Cortex of kidney (tissue), 1 donor: ENCODE measurements at places on chromosomes 6 and 20.

GRCh38 chr6:42505385-42505718, 53.6 kb upstream of the TRERF1 start:
- DNase-seq: no peak

DNA sequence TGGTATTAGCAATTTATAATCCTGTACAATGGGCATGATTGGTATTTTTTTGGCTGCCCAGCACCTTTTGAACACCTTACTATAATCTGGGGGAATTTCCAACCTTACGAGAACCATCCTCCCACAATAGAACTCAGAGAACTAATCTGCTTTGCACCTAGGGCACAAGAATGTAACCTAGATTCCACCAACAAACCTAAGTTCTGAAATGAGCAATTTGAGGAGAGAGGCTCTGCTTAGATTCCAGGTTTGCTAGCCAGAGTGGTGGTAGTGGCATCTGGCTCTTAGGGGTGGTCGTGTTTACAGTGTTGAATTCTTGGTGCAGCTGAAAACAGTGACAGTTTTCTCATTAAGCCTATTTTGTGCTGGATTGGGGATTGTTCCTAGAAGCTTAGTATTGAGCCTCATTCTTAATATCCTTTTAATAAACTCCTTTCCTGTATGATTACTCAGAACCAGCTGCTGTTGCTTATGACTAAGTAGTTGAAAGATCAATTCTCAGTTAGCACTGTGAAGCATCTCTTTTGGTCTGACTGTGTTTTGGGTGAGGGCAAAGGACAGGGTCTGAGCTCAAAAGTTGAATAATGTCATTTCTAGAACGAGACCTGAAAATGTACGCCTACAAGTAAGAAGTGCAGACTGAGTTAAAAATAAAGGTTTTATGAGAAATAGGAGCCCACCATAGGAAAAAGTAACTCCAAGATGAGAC, 385.6 kb downstream of the CDKAL1 start:
- DNase-seq: no peak

DNA sequence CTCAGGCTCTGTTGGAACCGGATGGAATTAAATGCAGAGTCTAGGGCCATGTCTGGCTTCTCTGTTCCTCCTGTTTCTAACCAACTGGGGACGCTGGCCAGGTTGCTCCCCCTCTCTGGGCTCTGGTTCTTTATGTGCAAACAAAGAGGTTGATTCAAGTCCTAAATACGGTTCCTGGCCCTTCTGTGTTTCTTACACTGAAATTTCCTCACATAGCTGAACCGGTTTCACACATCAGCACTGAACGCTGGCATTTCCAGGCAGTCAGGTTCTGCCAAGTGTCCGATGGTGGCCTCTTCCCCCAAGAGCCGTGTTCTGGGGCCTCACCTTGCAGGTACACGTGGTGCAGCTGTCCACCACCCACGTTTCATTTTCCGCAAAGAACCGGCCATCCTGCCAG, 13.5 kb downstream of the THBS2 start:
- no peak for DNase-seq

DNA sequence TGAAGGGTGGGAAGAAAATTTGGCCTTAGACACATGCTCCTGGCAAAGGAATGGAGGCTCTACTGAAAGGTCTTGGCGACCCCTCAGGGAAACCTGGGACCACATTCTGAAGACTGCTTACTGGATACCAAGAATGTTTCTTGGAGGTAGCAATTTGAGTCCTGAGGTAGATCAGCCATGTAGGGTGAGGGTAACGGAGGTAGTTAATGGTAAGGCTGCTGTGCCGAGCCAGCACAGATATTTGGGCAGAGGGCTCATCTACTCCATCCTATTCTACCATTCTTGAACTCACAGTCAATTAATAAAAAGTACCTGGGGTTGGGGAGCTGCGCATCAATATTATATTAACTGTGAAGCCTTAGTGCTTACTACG, 401 bp upstream of the PHF3 start:
- no peak for DNase-seq

- no peak for DNase-seq
These were observed 203.5 kb downstream of the KCNQ5 start for GRCh38 chr6:72825315-72825911.

DNA sequence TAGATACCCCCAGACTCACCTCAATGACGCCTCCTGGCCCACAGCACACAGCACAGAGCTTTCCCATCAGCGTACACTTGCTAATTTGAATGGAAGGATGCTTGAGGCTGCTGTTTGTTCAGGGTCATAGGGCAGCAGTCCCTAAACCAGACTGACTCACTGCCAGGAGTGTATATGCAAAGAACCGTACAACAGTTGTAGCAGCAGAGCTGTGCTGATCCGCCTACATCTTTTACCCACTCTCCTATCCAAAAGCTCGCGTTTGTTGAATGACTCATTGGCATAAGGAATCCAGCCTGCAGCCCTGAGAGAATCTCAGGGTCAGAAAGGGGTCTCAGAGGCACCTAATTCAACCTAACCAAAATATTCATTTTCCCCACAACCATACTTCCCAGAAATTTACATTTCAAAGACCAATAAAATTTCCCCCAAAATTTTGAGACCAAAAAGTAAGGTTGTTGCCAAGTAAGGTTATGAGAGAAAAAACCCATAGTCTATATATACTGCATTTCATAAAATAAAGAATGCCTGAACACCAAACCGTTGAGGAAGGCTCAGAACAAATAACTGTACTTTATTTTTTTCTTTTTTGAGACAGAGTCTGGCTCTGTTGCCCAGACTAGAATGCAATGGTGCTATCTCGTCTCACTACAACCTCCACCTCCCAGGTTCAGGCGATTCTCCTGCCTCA, 35.3 kb upstream of the CCND3 start:
- DNase-seq: no peak

DNA sequence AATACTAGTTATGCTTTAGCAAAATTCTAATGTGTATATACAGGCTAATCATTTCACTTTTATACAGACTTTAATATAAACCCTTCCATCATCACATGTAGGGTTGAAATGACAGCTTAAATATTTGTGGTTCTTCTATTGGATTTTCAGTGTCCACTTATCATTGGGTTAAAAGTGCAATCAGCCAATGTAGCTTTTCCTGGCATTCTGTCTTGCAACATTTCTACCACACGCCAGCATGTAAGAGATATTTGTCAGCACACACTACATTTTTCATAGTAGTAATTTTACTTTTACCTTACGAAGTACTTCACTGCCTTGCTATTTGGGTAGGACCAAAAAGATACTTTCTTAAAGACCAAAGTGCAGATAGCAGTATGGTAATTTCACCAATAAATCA, 252.0 kb downstream of the TBX18 start:
- DNase-seq: no peak

GRCh38 chr6:45184040-45184439, 144.1 kb upstream of the RUNX2 start:
- DNase-seq: no peak

DNA sequence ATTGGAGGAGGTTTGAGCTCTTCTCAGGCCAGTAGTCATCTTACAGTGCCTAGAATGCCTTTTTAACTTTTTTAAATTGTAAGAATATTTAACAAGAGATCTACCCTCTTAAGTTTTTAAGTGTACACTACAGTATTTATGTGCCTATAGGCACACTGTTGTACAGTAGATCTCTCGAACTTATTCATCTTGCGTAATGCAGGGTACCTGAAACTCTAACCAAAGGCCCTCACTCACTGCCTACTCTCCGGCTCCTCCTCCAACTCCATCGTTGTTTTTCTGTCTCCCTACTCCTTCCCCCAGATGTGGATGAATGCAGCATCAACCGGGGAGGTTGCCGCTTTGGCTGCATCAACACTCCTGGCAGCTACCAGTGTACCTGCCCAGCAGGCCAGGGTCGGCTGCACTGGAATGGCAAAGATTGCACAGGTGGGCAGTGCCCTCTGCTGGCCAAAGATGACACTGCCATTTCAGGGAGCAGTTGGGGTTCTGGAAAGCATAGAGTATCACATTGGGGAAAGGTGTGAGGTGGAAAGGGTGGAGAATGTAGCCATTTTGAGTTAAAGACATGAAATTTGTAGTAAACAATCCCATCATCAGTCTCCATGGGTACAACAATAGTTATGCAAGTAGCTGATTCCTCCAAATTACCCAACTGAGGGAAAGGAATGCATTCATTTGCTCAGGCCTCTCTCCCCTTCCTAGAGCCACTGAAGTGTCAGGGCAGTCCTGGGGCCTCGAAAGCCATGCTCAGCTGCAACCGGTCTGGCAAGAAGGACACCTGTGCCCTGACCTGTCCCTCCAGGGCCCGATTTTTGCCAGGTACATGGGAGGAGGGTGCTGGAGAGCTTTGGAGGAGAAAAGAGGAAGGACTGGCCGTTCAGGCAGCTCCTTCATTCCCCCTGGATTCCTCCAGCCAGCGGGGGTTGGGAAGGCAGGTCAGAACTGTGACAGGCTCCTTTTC, 18.4 kb upstream of the ZNF76 start:
- no peak for DNase-seq

GRCh38 chr20:6704132-6704861, 63.2 kb upstream of the BMP2 start:
- DNase-seq: no peak

DNA sequence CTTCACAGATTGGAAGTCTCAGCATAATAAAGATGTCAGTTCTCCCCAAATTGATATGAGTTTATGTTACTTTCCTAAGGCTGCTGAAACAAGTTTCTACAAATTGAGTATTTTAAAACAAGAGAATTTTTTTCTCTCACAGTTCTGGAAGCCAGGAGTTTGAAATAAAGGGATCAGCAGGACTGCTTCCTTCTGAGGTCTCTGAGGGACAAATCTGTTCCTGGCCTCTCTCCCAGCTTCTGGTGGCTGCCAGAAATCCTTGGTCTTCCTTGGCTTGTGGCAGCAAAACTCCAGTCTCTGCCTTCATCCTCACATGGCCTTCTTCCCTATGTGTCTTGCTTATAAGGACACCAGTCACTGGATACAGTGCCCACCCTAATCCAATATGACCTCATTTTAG, 136.1 kb downstream of the TFAP2A start:
- no peak for DNase-seq

DNA sequence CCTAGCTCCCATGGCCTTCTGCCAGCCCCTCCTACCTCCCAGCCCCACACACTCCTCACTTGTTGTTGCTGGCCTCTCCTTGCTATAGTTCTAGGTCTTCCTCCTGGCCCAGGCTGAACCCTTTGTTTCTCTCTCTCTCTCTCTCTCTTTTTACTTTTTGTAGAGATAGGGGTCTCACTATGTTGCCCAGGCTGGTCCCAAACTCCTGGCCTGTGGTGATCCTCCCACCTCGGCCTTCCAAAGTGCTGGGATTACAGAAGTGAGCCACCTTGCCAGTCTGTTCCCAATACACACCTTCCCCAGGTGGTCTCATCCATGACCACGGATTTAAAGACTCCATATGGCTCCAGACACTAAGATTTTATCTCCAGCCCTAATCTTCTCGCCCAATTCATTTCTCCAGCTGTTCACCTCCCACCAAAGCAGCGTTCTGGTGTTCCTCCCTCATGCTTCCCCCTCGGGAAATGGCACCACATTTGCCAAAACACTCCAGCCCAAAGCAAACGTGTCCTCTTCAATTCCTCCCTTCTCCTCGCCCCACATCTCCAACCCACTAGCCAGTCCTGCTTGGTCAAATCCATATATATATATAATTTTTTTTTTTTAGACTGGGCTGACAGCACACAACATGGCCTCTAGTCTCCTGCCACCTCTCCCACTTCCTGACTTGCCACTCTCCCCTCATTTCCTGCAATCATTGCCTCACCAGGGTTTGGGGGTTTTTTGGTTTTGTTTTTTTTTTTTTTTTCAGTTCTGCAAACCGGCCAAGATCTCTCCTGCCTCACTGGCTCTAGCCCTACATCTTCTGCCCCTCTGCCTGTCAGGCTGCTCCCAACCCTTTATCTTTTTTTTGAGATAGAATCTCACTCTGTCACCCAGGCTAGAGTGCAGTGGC, 104.4 kb downstream of the NCR2 start:
- DNase-seq: no peak

DNA sequence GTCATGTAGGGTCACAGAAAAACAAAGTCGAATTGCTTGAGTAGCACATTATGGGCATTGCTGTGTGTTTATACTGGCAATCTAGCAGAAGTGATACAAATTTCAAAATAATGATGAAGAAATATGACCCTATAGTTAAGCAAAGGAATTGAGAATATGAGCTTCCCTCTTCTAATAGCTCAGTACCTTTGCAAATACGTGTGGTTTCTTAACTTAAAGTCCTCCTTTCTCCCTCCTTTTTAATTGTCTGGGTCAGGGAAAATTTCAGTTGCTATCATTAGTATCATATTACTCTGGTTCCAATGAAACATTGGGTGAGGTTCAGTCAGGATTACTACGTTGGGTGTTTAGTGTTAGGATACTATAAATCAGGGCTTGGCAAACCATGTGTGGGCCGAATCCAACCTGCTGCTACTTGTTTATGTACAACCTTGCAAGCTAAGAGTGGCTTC, 166.8 kb upstream of the CARMIL1 start:
- no peak for DNase-seq

DNA sequence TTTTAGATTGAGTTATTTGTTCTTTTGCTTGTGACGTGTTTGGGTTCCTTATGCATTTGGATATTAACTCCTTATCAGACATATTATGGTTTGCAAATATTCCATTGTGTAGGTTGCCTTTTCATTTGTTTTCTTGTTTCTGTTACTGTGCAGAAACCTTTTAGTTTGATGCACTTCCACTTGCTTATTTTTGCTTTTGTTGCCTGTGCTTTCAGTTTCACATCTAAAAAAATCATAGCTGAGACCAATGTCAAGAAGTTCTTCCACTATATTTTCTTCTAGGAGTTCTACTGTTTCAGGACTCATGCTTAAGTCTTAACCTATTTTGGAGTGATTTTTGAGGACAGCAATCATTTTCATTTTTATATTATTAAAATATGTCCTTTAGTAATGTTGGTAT, 113.5 kb downstream of the EPM2A start:
- DNase-seq: no peak

DNA sequence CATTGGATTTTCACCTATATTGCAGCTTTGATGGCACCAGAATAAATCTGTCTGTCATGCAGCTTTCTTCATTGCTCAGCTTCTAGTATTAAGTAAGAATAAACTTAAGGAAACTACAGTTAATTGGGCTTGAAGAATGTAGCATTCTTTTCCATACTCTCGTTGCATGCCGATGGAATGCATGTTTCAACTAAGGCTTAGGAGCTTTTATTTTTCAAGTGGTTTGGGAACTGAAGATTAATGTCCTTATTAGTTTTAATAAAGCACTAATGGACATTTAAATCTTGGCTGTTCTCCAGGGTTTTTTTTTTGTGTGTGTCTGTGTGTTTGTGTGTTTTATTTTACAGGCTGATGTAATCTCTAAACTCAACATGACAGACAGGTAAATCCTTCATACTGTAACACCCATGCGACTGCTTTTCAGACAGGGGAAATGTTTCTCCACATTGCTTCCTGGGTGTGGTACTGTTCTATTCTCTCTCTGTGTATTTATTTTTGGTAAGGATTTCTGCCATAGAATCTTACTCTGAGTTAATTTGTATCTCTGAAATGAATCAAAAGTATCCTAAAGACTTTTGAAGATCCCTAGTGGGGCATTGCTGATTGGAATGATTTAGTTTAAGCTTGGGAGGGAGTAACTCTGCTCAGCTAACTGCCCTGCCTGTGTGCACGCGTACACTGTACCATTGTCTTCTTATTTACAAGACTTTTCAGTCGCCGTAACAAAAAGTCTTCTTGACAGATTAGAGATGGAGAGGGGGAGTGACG, 38.0 kb downstream of the SLC9A8 start:
- DNase-seq: no peak

GRCh38 chr6:40845553-40845952, 193.5 kb downstream of the UNC5CL start:
- no peak for DNase-seq
